ENCODE measurements at places on chromosomes 5 and 9.

DNA sequence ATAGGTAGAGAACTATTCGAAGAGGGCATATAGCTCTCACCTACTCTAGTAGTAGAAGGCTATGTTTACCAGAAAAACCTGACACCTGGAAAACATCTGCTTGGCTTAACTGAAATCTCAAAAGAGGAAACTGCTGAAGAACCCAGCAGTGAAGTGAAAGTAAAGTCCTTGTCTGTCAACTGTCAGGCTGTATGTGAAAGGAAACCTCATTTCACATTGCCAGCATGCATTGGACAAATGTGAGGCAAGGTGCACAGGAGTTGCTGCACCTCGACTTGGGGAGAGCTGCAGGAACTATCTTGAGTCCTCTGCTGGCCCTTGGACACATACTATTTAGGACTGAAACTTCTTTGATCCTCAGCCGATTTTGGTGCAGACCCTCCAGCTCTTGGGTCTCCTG, 53.3 kb downstream of the NREP start:
- no peak for DNase-seq

DNA sequence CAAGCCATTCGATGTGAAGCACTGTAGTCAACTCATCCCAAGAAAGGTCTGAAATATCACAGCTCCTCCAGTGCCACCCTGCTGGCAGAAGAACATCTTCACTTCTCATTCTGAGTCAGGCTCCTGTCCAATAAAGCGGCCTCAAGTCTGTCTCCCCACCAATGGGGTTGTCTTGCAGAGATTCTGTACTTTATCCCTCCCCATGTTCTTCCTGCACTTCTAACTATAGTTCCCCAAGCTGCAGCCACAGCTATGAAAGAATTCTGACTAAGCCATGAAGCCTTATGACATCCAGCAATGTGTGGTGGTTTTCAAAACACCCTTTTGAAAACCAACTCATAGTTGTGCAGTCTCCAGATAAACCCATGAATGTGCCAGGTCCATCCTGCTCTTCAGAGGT, 6.8 kb downstream of the MACROH2A1 start:
- DNase-seq = no peak

DNA sequence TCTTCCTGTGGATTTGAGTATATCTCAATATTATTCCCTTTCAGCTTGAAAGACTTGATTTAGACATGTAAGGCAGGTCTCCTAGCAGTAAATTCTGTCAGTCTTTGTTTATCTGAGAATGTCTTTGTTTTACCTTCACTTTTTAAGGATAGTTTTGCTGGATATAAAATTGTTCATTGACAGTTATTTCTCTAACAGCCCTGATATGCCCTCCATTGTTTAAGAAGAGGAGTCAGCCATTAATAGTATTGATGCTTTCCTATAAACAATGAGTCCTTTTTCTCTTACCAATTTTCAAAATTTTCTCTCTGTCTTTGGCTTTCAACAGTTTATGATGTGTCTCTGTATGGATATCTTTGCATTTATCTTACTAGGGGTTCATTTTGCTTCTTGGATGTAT, 163.5 kb upstream of the ANKRD55 start:
- DNase-seq = no peak

GRCh38 chr9:82308836-82309235, 320.3 kb downstream of the SPATA31D1 start:
- no peak for DNase-seq

DNA sequence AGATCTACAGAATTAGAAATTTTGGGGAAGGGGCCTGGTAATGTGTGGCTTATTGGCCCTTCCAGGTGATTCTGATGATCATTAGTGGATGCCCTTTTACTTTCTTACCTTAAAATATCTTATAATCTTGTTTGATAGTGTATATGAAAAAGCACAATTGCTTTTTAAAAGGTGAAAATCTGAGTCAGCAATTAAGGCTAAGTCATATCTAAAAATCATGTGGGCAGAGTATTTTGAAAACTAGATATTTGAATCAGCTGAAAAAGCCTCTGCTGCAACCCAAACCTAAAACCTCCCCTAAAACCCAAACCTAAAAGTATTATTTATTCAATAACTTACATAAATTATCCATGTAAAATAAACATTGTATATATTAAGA, 359.8 kb downstream of the PDE4D start:
- DNase-seq = no peak

- no peak for DNase-seq
Observed at GRCh38 chr9:127520941-127521918, 69.9 kb downstream of the LRSAM1 start.

DNA sequence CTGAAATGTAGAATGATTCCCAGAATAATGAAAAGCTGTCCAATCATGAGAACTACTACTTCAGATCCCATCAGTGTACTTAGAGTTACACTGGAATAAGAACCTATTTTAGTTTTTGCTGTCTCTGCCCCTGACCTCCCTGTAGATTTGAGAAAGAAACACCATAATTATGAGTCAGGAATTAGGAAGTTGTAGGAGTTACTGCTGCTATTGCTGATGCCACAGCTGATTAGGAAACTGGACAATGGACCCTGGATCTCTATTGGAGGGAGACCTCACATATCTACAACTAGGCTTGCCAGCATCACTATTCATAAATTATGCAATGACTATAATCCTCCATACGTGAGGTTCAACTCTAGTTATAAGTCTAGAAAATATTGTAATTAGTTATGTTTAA, 48.8 kb upstream of the EDIL3 start:
- no peak for DNase-seq

GRCh38 chr5:113266227-113266912, 168.4 kb downstream of the TSSK1B start:
- DNase-seq = no peak

DNA sequence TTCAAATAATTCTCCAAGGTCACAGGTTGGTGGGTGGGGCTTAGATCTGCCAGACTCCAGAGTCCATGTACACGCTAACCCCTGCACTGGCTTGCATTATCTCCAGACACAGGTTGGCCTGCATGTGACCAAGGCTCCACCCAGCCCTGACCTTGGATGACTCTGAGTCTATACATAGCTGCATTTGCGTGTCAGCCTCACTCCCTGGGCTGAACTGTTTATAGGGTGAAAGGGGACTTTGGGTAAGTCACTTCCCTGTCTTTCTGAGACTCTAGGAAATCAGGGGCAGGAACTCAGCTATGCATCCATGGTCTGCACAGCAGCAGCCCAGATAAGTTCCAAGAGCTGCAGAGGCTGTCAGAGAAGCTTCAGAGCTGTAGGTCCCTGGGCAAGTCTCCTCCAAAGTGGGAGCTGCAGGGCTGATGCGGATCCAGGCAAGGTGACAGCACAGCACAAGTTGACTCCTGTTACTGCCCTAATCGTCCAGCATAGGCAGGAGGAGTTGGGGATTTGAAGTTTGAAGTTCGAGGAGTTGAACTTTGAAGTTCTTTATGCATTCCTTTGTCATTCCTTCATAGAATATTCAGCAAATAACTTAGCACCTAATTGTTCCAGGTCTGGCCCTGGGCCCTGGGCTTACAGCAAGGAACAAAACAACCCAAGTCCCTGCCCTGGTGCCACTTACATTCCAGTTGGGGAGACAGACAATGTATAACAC, 53.4 kb downstream of the SLC22A5 start:
- no peak for DNase-seq

- DNase-seq = no peak
Observed at GRCh38 chr9:125835655-125836054, 88.5 kb downstream of the PBX3 start.

- DNase-seq = no peak
Observed at GRCh38 chr5:62231576-62231975, 74.4 kb upstream of the KIF2A start.

- no peak for DNase-seq
Observed at GRCh38 chr5:65209341-65209740, 272.4 kb downstream of the ADAMTS6 start.

- DNase-seq = no peak
Observed at GRCh38 chr5:112546946-112547592, 128.0 kb upstream of the EPB41L4A start.

DNA sequence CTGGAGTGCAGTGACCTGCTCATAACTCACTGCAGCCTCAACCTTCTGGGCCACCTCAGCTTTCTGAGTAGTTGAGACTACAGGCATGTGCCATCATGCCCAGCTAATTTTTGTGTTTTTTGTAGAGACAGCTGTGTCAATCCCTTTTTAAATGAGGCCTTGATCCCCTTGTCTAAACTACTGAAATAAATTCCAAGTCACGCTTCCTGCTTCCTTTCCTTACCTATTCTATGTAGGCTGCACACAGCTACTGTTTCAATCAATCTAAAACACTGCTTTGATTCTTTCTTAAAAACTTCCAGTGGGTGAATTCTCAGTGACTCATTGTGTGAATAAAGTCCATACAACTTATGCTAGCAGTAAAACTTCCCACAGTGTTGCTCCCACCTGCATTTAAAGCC, 2.9 kb upstream of the C7 start:
- DNase-seq = no peak

GRCh38 chr9:120609636-120610035, 29.7 kb upstream of the CDK5RAP2 start:
- no peak for DNase-seq

GRCh38 chr9:99127356-99128132, 22.6 kb downstream of the TGFBR1 start:
- DNase-seq = no peak

DNA sequence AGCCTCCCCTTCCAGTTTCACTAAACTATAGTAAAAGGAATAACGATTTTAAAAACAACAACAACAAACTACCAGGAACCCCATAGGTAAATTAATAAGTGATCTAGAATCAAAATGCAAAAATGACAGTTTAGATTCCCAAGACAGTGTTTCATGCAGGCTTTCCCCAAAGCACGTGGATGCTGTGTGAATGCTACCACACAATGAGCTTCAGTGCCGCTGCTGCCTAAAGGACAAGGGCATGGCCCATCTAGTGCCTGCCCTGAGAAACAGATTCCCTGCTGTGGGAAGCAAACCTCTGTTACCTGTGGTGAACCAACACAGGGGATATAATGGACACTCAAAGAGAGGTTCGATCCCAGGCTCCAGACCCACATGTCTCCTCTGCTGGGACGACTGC, 23.7 kb upstream of the CKMT2 start:
- DNase-seq = no peak

DNA sequence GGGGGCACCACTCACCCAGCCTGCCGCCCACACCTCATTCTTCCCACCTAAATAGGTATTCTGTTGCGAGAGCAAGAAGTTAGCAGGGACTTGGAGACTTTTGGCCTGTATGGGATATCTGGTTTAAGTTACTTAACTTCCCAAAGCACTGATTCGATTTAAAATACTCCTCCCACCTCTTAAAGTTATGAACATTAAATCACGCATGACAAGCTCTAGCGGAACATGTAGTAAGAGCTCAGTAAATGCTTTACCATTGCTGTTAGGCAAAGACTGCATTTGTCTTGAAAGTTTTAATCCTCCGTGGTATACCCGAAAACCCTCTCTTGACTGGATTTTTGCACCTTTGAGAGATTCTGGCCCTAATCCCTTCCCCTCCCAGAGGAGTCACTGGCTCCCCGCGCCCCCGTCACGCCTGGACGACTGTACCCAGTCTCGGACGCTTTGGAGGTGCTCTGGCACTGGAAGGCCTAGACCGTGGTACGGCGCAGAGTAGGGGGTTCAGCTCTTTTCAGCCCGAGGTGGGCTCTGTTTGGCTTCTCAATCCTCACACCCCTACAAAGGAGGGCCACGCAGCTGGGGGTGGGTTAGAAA, 4.4 kb downstream of the GDNF start:
- DNase-seq = no peak

GRCh38 chr9:127974001-127974768, 6.6 kb downstream of the EEIG1 start:
- no peak for DNase-seq

DNA sequence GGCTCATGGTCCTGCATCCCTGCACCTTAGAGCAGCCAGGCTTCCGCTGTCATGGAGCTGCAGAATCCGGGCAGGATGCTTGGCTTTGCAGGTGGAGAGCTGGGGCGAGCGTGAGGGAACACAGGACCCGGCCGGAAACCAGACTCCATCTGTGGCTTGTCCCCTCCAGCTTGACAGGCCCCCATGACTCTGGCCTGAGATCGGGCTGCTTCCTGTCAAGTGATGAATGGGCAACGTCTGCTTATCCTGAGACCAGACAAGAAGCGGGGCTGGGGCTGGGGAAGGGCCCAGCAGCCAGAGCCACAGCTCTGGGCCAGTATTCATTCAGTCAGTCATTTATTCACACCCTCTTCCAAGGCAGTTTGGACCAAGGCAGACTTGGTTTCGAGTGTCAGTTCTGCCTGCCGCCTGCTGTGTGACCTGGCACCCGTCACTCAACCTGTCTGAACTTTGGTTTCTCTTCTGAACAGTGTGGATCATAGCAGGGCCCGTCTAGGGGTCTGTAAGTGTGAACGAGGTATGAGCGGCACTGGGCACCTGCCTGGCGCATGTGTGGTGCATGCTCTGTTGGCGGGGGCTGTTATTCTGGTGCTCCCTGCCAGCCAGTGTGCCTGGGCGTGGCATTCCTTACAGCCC, 37.5 kb downstream of the NEK6 start:
- no peak for DNase-seq

GRCh38 chr5:16612007-16612406, 4.8 kb downstream of the RETREG1 start:
- no peak for DNase-seq

DNA sequence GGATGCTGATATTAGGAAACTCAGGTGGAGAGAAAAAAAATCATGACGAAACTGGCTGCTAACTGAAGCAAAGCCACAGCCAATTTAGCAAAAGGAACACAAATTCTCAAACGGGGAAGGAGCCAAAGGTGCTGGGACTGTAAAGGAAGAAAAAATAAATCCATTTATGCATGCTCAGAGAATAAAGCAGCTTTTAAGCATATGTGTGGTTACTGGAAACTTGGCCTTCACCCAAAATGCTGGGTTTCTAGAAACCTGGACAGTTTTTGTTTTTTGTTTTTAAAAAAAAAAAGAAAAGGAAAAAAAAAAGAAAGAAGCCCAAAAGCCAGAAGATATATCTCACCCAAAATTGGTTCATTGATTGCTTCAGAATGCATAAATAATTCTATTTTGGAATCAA, 8.0 kb downstream of the WHRN start:
- no peak for DNase-seq

DNA sequence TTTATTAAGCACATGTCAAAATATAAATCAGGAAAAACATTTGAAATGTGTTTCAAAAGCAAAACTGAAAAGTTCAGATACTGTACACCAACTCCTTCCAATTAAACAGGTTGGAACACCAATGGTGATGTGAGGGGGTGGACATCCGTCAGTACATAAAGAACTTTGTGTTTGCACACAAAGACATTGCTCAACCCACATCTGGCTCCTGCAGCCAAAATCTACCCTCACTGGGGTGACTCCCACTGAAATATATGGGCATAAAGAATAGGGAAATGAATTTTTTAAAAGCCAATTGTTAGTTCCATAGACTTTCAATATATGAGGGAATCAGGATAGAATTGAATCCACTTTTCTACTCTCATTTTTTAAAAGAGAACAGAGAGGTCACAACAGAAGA, 63.9 kb downstream of the MEGF9 start:
- DNase-seq = no peak

DNA sequence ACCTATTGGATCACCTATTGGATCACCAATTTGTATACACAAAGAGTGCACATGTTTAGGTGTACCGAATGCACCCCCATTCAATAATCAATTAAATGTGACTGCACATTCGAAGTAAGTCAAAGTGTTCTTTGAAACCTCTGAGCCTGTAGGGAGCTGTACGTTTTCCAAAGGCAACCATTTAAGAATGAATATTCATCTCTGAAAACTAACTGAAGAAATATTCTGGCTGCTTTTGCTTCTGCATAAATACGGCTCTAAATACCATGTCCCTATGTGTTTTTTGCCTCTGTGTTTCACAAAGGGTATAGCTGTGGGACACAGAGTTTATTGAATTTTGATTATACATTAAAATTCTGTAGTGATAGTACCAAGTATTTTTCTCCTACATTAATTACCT, 95.4 kb downstream of the ITGA1 start:
- DNase-seq = no peak

Measured in stimulated activated CD8-positive, alpha-beta memory T cell treated with anti-CD3 and anti-CD28 coated beads, Interleukin-15, amount 100 ng/mL, for 48 hours (primary cell).